Colonic mucosa (tissue), 4 donors: ENCODE measurements at places on chromosomes 2 and 18. TPM values are rescaled to one million over a fixed set of nuclear protein-coding genes. Genes with fewer than 3 reads are reported as not detected.
A peak's percentile ranks its signal among the peaks of the same experiment; 100 is the strongest.

FIGN gene
- 0.89 TPM for total RNA-seq

IL1RN gene
- total RNA-seq = 1.5 TPM

GRCh38 chr18:10659000-10659399 is 133.2 kb downstream of the NAPG start:
- no peaks in the 10 kb centered on the region for H3K4me1 ChIP-seq
- DNase-seq = no peak
- H3K27ac ChIP-seq = no peak overlapping the region
- no peaks in the 10 kb centered on the region for H3K27me3 ChIP-seq

DNA sequence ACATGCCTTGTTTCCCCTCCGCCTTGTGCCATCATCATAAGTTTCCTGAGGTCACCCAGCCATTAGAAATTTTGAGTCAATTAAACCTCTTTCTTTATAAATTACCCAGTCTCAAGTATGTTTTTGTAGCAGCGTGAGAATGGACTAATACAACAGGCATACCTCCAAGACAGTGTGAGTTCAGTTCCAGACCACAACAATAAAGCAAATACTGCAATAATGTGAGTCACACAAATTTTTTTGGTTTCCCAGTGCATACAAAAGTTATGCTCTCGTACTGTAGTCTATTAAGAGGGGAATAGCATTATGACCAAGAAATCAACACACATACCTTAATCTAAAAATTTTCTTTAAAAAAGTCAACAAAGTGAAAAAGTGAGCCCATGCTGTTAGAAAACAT is 217.2 kb downstream of the NR4A2 start:
- no peaks in the 10 kb centered on the region for H3K27me3 ChIP-seq
- no peaks in the 10 kb centered on the region for H3K36me3 ChIP-seq
- DNase-seq = no peak
- H3K4me3 ChIP-seq = no peak overlapping the region
- H3K27ac ChIP-seq = no peak overlapping the region

DNA sequence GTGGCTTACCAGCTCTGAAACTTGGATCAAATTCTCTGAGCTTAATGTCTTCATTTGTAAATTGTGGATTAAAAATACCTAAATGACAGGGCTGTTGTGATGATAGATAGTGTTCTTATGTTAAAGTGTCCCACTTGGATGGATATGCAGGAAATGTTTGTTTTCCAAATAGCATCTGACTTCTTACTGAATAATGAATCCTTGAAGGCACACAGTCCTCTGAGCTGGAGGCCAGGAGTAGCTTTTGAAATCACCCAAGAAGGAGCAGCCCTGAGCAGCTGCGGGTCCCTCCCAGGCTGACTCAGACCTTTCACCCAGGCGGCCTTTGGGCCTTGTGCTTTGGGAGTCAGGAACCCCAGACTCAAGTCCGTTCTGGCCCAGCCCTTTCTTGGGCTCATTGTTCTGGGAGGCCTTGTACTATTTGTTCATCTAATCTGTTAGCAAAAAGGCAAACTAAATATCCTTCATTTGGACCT is 173.0 kb upstream of the GATA6 start:
- DNase-seq = peak; percentile 57
- no peak overlapping the region for H3K27ac ChIP-seq
- no peaks in the 10 kb centered on the region for H3K36me3 ChIP-seq
- H3K27me3 ChIP-seq = no peaks in the 10 kb centered on the region

DNA sequence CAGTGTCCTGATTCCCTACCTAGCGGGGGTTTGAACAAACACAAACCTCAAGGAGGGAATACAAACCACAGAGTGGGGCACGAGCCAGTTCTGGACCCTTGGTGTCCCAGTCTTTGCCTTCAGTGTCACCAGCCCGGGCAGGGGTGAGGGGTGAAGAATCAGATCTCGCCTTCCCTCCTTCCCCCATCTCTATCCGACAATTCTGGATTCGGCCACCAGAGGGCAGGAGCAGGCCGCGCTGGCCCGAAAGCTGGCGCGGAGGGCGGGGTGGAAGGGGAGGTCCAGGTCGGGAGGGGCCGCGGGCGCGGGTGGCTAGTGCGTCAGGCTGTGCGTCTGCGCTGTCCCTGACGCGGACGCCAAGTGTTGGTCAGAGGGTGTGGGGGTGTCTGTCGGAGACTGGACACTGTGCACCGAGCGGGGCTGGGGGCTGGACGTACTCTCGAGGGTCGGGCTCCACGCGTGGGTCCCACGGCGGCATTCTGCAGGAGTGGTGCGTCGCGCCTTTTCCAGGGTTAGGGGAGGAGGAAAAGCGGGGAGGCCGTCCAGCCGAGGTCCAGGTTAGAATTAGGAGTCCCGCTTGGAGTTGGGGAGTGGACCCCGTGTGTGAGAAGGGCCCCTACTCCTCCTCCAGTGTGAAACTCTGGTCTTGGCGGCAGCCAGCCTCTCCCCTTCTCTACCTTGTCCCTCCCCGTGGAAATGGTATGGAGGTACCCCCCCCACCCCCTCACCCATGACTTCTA is 2.9 kb upstream of the CRYBA2 start:
- no peaks in the 10 kb centered on the region for H3K36me3 ChIP-seq
- H3K27me3 ChIP-seq = peaks cover 48% of the 10 kb centered on the region
- peaks cover 15% of the 10 kb centered on the region for H3K4me1 ChIP-seq

DNA sequence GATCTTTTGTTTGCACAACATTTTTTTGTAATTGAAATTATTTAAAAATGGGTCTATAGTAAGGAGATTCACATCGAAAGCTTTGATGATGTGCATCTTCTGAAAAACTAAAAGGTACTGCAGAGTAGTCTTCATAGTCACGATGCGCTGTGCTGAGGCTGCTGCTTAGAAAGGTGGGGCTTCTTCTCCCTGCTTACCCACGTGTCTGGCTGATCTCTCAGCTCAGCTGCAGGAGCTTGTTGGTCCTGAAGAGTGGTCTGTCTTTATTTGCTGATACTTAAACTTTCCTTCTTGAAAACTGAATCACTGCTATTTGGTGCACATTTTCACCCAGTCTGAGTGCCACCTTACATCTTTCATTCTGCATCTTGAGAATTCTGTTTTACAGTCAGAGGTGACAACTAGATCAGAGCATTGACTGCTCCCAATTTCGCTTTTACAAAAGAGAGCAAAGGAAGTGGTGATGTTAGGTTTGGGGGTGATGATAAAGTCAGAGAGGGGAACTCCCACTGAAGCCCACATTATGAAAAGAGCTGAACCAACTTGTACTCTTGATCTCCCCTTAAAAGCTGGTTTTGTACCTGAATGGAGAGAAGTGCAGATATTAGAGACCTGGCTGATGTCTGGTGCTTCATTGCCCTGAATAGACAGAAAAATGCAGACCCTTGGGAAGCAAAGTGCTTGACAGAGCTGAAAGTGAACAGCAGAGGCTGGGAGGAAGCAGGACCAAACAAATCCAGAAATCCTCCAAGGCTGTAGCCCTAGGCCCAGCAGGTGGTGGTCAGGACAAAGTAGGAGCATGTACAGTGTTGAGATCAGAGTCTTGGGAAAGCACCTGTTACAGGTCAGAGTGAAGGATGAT is 984.5 kb downstream of the TSN start:
- no peaks in the 10 kb centered on the region for H3K36me3 ChIP-seq
- H3K4me1 ChIP-seq = no peaks in the 10 kb centered on the region
- no peaks in the 10 kb centered on the region for H3K27me3 ChIP-seq
- DNase-seq = no peak
- H3K27ac ChIP-seq = no peak overlapping the region

IL18RAP gene
- total RNA-seq = 0.69 TPM

- H3K36me3 ChIP-seq = no peaks in the 10 kb centered on the region
- H3K27me3 ChIP-seq = no peaks in the 10 kb centered on the region
- no peak for DNase-seq
- H3K27ac ChIP-seq = no peak overlapping the region
These were observed 228.3 kb upstream of the SIX3 start for GRCh38 chr2:44713170-44713569.

- H3K36me3 ChIP-seq = no peaks in the 10 kb centered on the region
- no peak overlapping the region for H3K27ac ChIP-seq
- H3K4me1 ChIP-seq = no peaks in the 10 kb centered on the region
These were observed 6.7 kb downstream of the AGBL5 start for GRCh38 chr2:27058210-27058609.

GPBAR1 gene
- 1.3 TPM for total RNA-seq

FBXO48 gene
- total RNA-seq = 2.3 TPM

DNA sequence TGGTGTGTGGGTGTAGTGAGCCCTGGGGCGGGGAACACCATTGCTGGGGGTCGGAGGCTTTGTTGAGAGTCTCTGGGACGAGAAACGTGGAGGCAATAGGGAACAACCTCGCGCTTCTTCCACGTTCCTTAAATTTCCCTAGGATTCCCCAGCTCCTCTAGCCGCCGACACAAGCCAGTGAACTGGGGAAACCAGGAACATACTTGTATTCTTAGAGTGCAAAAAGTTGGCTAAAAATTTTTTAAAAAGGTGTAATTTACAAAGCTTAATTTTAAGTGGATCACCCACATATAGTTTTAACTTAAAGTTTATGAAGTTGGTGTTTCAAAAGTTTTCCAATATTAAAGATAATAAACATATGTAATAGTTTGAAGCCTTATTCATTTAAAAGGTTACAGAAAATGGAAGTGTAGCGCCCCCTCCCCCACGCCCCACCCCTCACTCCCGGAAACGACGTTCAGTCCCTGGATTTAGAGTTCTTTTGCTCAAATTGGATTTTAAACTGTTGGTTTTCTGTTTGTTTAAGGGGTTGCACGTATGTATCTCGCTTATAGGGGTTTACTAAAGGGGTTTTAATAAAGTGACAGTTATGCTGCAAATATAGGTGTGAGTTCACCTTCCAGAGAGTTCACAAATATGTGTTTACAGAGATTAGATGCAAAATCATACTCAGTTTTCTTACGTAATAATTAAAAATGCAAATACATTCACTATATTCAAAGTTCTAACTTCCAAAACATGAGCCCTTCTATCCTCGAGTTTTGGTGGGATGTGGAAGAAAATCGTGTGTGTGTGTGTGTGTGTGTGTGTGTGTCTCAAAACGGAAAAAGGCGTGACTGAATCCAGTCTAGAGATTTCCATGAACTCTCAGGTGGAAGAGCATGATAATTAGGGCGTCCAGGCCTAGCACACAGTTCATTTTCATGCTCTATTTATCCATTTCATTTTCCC is 872 bp downstream of the DSG2 start:
- H3K27me3 ChIP-seq = no peaks in the 10 kb centered on the region
- H3K36me3 ChIP-seq = no peaks in the 10 kb centered on the region
- H3K4me1 ChIP-seq = peaks cover 4% of the 10 kb centered on the region
- H3K27ac ChIP-seq = peak overlapping the region; percentile 97
- peak overlapping the region; percentile 66 for H3K4me3 ChIP-seq

SYT4 gene
- 1.2 TPM for total RNA-seq

ST6GAL2 gene
- total RNA-seq = 1.7 TPM

GRCh38 chr2:9681427-9681817 is 50.6 kb upstream of the YWHAQ start:
- H3K36me3 ChIP-seq = no peaks in the 10 kb centered on the region
- H3K4me1 ChIP-seq = no peaks in the 10 kb centered on the region
- no peak overlapping the region for H3K4me3 ChIP-seq
- no peak for DNase-seq
- no peak overlapping the region for H3K27ac ChIP-seq

C2orf78 gene
- total RNA-seq = not detected

DNA sequence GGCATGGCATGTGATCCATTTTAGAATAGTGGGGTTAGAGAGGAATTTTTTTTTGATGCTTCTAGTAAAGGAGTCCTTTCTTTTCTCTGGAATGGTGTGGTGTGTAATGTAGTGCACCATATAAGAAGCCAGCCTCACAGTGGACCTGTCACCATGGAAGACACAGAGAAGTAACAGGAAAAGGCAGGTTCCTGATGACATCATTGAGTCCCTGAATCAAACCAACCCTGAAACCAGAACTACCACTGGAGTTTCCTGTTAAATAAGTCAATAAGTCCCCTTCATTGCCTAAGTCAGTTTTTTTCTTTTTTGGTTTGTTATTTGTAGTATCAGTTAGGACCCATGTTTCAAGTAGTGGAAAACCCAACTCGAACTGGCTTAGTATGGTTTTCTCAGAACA is 11.9 kb downstream of the ADCYAP1 start:
- H3K4me1 ChIP-seq = no peaks in the 10 kb centered on the region
- no peak for DNase-seq
- no peaks in the 10 kb centered on the region for H3K27me3 ChIP-seq

DNA sequence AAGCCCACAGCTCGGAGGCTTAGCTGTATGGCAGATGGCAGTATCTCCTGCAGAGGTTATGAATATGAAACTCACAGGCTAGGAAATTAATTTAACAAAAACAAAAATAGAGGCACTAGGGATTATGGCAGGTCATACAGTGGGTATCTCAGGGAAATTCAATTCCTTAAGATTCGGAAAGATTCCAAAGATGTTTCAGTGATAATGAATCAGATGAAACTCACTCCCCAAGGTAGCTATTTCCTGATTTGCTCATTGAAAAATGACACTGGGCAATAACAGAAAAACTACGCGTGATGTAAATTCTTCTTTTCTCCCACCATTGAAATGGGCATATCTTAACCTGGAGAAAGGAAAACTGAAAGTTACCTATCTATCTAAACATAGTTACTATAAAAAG is 414.1 kb downstream of the STK39 start:
- no peak overlapping the region for H3K4me3 ChIP-seq
- H3K36me3 ChIP-seq = no peaks in the 10 kb centered on the region
- DNase-seq = no peak

GRCh38 chr2:42843131-42843530 is 50.7 kb upstream of the HAAO start:
- no peaks in the 10 kb centered on the region for H3K27me3 ChIP-seq
- H3K4me3 ChIP-seq = no peak overlapping the region
- DNase-seq = no peak
- H3K27ac ChIP-seq = no peak overlapping the region
- H3K36me3 ChIP-seq = no peaks in the 10 kb centered on the region
- no peaks in the 10 kb centered on the region for H3K4me1 ChIP-seq

GRCh38 chr2:100603948-100604633 is 41.3 kb downstream of the PDCL3 start:
- no peak for DNase-seq
- H3K4me1 ChIP-seq = no peaks in the 10 kb centered on the region
- H3K4me3 ChIP-seq = no peak overlapping the region
- H3K27me3 ChIP-seq = no peaks in the 10 kb centered on the region
- H3K36me3 ChIP-seq = no peaks in the 10 kb centered on the region

DNA sequence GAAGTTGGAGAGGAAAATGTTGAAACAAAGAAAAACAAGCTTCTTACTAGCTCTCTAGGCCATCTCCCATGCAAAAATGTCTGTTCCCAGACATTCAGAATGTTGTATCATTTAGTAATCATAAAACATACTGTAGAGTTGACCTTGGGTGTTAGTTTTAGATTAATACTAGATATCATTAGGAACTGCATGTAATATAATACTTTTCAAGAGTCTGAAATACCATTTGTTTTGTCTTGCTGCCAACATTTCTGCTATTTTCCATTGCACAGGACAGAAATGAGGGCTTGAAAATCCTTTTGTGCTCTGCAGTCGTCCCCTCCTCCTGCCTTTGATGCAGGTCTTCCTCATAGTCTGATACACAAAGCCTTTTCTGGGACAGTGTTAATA is 89.5 kb upstream of the RBMS1 start:
- DNase-seq = no peak
- no peak overlapping the region for H3K27ac ChIP-seq
- H3K4me1 ChIP-seq = no peaks in the 10 kb centered on the region
- H3K4me3 ChIP-seq = no peak overlapping the region
- no peaks in the 10 kb centered on the region for H3K27me3 ChIP-seq

ZAP70 gene
- total RNA-seq = 2.2 TPM

MALL gene
- 213 TPM for total RNA-seq
